ENCODE measurements at places on chromosomes 16 and 17.

DNA sequence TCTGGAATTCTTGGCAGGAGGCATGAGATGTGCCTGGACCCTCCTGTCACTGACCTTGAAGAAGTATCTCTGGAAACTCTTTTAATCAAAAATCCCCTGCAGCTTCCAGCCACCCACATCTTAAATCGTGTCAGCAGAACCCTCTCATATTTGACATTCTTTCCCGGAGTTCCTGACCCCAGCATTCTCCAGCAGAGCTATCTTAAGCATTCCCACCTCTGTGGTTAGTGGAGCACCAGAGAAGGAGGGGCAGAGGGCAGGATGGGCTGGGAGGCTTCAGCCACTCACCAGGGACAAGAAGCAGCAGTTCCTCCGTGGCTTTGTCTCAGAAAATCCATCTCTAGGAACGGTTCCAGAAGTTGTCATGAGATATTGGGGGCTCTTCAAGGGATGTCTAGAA lies 149.9 kb downstream of the RGS9 start:
- DNase-seq: no peak

DNA sequence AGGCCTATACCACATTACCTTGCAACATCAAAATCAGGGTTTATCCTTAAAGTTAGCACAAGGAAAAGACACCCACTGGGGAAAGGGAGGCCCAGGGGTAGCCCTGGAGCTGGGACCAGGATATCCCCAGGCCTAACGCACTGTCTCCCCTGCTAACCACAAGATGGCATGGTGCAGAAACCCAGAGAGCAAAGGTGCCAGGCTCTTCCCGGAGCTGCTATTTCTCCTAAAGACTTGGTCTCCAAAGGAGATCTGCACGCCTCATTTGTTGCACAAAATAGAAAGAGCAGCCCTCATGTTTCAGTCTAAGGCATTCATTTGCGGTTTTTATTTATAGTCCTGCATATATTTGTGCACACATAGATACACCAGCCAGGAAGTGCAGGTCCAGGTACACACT lies 408.6 kb downstream of the SOX9 start:
- no peak for DNase-seq

DNA sequence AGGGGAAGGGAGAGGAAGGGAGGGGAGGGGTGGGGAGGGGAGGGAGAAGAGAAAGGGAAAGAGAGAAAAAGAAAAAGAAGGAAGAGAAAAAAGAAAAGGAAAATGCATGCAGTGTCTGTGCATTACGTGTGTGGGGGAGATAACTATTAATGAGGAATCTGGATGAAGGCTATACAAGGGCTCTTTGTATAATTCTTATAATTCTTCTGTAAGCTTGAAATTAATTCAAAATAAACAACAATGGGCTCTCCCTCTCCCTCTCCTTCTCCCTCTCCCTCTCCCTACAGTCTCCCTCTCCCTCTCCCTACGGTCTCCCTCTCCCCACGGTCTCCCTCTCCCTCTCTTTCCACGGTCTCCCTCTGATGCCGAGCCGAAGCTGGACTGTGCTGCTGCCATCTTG lies 143.4 kb downstream of the VPS53 start:
- DNase-seq: no peak

GRCh38 chr17:57269052-57269451 lies 12.7 kb downstream of the MSI2 start:
- no peak for DNase-seq

DNA sequence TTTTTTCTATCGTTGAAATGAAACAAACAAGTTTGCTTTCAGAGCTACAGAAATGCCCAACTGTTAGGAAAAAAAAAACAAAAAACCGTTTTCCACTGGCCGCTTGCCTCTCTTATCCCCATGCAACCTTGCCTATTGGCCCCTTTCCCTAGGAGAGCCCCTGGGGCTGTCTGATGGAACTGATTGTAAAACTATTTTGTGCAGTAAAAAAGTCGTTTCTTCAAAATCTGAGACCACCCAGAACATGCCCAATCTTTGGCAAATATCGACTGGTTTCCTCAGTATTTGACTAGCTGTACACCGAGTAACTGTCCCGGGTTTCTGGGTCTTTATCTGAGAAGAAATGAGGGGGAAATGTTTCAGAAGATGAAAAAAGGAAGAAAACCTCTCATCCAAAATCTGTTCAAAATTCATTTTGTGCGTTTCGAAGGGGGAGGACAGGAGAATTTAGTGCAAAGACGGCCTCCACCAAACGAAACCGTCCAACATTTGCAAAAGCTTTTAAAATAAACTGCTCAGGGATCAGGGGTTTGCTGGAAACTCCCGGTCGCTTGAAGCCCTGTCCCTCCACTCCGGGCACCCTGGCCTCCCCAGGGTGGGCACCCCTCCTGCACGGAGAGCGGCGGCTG lies 1.1 kb upstream of the GNAO1 start:
- DNase-seq: no peak

GRCh38 chr17:66713533-66714042 lies 121.3 kb upstream of the CACNG5 start:
- DNase-seq: no peak

- DNase-seq: no peak
These were observed 57.2 kb upstream of the CACNG5 start for GRCh38 chr17:66777689-66778225.

GRCh38 chr17:610276-610675 lies 104.4 kb downstream of the VPS53 start:
- DNase-seq: no peak

GRCh38 chr17:72030067-72030899 lies 90.5 kb upstream of the SOX9 start:
- DNase-seq: no peak

DNA sequence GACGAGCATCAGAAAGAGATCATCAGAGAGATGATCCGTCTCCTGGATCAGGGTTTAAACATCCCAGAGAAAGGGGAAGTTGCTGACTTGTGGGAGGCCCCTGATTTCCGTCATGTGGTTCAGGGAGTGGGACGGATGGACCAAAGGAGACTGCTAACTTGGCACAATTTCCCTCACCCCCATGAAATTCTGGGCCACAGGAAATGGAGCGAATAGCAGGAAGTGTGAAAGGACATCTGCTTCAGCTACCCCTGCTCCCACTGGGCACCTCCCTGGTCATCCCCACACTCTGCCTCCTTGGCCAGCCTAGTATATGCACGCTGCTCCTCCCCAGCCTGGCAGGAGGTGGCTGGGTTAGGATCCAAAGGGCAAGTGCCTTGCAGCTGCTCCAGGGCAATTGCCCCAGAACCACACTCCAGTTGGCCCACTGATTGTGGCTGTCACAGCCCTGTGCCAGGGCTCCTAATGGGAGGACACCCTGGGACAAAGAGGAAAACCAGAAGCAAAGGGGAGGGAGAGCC lies 1.3 kb downstream of the ARRB2 start:
- no peak for DNase-seq

DNA sequence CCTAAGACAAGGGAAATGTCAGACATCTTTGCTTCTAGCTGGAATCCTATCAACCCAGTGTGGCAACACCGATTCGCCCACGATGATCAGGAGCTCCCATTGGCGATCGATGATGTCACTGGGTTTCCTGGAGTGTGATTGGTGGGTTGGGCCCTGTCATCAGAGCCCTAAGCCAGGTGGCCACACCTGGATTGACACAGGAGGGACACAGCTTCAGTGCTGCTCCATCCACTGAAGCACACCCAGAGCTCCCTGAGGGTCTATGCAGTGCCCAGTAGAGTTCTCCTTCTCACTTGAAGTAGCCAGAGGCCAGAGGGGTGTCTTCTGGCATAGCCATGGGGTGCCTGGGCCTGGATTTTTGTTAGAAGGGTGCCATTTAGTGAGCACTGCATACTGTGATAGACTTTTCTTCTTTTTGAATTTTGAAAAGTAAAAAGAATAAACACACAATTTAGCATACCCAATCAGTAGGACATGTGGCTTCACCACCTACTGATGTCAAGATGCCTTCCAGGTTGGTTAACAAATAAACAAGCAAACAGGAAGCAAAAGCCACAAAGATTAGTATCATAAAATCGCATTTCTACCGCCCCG lies 77.6 kb downstream of the CMIP start:
- no peak for DNase-seq

- DNase-seq: no peak
These were observed 45.8 kb upstream of the GAS7 start for GRCh38 chr17:10243883-10244844.

GRCh38 chr17:75146592-75146991 lies 7.7 kb downstream of the JPT1 start:
- no peak for DNase-seq

DNA sequence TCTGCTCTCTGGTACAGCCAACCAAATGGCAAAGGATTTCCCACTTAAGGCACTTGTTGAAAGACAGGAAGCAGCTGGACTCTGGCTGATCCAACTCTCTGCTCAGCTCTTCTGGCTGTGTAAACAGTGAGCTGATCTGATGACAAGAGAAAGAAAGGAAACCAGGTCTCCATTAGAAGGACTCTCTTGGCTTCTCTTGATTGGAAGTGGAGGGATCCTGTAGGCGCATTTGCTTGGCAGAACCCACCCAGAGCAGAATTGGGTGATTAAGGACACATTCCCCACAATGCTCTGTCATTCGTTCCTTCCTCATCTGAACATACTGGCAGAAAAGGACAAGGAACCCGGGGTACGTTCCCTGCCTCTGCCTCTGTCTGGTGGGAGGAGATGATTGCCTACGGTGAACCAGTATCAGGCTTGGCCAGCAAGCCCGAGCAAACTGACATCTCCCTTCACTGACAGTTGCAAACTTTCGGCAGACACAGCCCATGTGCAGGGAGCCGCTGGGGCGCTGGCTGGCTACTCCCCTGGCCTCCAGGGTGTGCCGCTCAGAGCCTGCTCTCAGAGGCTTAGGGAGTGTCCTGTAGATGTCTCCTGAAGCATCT lies 29.1 kb downstream of the LDHD start:
- DNase-seq: no peak

DNA sequence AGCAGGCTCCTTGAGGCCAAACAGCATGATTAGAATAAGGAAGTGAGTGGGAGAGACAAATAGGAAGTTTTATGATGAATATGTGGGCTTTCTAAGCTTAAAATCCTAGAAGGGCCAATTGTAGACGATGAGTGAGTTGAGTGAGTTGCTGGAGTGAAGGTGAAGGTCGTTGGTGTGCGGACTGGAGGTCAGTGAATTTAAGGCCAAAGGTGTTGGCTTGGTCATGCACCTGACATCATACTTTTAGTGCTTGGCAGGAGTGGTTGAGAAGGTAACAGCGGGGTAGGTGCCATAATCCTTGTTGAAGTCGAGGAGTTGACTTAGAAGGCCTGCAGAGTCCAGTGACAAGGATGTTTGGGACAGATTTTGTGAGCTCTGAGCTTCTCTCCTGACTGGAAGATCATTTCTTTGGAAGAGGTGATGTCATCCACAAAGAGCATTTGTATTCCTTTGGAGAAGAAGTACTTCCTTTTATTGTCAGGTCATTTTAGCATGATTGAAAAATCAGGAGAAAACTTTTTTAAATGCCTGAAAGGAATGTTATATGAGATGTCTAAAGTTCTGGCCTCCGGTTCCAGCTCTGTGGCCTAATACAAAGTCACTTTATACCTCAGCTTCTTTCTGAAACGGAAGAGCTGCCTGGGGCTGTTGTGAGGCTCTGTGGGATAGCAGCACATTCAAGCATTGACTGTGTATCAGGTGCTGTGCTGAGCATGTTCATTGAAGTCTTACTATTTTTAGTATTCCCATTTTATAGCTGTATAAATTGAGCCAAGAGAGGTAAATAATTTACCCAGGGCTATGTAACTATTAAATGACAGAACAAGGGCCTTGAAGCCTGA lies 53.6 kb upstream of the TBX2 start:
- no peak for DNase-seq

- DNase-seq: no peak
These were observed 98.1 kb downstream of the RGS9 start for GRCh38 chr17:65235284-65235683.

- DNase-seq: no peak
These were observed 231.4 kb downstream of the SNX29 start for GRCh38 chr16:12207939-12208338.

DNA sequence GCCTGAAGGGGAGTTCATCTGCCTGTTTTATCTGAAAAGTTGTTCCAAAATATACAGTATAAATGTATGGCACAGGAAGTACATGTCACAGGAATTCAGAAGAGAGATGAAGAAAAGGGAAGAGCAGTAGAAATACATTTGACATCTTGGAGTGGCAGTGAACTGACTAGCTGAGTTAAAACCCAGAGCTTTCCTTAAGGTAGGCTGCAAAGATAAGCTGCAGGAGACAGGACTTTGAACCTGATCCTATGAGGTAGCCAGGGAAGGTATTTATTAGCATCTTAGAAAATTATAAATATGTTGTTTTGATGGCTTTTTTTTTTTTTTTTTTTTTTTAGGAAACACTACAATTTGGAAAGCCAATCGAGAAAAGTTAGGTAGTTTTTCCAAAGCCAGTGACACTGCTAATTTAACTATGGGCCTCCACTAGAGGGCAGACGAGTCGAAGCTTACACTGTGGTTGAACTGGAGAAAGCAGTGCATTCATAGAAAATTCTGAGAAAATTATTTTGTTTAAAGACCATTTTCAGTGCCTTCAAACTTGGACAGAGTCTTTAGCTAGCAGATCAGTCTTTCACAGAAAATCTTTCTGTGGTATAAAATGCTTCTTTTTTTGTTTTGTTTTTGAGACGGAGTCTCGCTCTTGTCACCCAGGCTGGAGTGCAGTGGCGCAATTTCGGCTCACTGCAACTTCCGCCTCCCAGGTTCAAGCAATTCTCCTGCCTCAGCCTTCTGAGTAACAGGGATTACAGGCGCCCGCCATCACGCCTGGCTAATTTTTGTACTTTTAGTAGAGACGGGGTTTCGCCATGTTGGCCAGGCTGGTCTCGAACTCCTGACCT lies 122.3 kb downstream of the SSH2 start:
- peak; percentile 52 for DNase-seq

DNA sequence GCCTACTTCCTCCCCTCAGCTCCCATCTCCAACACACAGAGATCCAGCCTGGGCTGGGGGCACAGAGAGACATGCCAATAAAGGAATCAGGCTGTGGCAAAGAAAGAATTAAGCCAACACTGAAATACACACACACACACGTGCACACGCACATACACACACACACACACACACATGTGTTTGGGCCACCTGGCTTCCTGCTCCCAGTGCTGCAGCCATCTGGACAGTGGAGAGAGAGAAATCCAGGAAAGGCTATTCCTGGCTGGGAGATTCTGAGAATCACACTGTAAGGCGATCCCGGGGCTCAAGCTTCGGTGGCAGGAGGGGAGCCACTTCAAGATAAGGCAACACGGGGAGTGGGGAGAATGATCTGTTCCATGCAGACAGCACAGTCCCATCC lies 72.4 kb downstream of the NOG start:
- no peak for DNase-seq

All from stimulated activated CD8-positive, alpha-beta memory T cell treated with anti-CD3 and anti-CD28 coated beads, Interleukin-4, amount 100 ng/mL, for 4 hours (primary cell).